Amniotic stem cell (primary cell): ENCODE measurements at places on chromosomes 2 and 18.

DNA sequence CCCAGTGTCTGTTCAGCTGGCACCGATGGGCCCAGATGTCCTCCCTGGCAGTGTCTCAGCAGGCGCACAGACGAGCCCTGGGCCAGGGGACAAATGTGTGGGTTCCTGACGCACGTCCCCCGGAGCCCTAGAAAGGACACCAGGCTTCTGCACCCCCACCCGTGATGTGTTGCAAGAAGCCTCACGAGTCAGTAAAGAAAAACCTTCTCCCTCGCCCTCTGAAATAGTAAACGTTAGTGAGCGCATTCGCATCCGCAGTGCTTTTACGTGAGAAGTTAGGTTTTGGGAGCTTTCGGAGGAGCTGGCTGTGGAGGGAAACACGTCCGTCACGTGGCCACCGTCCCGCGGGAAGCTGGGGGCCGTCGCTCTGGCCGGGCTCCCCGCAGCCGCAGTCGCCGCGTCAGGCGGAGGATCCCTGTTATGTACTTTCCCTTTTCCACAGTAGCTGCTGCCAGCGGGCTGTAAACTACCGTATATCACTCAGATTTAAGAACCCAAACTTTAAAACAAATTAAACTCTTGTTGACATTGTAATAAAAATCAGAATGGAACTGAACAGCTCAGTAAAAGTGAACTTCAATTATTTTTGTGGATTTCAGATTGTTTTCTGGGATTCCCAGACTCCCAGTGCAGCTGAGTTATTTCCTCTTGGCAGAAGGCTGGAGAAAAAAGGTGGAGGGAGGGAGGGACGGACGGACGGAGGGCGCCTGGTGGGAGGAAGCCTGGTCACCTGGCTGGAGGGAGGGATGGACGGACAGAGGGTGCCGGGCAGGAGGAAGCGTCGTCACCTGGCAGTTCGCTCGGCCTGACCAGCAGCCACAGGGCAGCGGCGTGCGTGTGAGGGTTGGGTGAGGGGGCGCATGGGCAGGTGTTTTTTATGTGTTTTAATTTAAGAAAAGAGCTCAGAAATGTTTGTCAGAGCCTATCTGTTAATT lies 112.1 kb downstream of the NFATC1 start:
- no peak for DNase-seq

DNA sequence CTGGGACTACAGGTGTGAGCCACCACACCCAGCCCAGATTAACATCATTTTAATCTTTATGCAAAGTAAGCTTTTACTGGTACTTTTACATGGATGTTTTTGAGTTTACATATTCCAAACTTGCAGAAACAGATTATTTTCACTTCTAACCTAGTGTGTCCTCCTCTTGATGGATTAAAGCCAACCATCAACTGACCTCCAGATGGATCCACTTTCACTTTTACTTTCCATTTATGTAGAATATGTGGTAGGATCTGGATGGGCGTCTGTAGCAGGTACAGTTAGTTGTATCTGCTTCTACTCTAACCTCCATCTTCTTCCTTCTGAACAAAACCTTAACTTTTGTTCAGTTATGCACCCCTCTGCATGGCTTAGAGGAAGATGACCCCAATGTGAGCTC lies 264.1 kb downstream of the CDH20 start:
- no peak for DNase-seq

DNA sequence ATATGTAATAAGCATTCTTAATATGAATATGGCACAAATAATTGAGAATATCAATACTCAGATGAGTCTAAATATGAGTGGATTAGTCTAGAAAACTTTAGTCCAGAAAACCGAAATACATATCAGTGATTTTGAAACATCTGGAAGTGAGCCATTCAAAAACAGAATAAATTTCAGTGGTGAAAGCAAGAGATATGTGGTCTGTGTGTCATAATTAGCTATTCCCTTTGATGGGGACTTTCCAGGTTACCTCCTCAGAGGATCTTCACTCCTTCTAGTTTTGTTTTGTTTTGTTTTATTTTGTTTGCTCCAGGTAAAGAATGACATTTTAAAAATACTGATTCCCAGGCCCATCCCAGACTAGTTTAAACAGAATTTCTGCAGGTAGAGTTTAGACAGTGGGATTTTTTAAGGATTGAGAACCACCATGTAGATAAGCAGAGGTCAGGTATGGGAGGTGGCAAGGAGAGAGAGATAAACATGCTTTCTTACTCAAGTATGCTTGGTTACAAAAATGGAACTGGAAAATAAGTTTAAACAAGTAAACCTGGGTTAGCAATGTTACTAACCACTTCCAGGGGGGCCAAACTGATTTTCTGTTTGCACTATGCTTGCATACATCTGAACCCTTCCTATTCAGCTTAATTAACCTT lies 70.7 kb downstream of the NABP1 start:
- DNase-seq = no peak

DNA sequence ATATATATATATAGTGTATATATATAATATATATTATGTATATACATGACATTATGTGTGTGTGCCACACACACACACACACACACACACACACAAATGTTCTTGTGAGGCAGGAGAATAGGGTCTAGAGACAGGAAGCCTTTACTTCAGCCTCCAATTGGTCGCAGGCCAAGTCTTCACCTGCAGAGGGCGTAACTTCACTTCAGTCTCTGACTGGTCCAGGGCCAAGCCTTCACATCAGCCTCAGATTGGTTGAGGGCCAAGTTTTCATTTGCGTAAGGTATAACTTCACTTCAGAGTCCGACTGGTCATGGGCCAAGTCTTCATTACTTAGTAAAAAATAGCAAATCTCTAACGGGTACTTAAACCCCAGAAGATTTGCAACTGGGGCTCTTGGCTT lies 13.2 kb upstream of the SS18 start:
- DNase-seq = no peak

- DNase-seq = no peak
These were observed 64.4 kb upstream of the LYPD6B start for GRCh38 chr2:148974095-148974494.

DNA sequence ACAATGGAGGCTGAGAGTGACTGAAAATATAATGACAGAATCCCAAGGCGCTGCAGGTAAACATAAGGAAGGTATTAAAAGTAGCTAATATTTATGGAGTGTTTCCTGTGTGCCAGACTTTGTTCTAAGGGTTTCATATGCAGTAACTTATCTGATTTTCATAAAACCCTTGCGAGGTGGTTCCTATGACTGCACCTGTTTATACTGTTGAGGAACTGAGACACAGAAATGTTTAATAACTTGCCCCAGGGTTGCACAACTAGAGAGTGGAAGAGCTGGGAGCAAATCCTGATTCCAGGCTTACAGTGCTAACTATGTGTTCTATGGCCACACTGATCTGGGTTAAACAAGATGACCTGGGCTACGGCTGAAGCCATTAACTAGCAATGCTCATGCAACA lies 2.4 kb downstream of the SP110 start:
- DNase-seq = no peak

- DNase-seq = no peak
These were observed 17.3 kb upstream of the EPC2 start for GRCh38 chr2:148627224-148627623.

DNA sequence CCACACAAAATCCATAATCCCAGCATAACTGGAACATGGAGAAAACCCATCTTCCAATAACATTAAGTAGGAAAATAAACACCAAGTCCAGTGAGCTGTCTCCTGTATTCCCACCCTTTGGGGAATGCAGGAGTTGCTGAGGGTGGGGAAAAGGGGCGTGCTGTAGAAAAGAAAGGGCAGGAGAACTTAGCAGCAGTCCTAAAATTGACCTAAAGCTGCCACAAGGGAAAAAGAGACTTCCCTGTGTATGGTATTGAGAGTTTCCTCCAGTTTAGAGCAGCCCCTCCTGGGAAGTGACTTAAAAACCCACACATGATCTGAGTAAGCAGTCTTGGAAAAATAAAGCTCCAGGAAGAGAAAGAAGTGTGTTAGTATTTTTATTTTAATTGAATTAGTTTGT lies 428.8 kb downstream of the THSD7B start:
- DNase-seq = no peak

DNA sequence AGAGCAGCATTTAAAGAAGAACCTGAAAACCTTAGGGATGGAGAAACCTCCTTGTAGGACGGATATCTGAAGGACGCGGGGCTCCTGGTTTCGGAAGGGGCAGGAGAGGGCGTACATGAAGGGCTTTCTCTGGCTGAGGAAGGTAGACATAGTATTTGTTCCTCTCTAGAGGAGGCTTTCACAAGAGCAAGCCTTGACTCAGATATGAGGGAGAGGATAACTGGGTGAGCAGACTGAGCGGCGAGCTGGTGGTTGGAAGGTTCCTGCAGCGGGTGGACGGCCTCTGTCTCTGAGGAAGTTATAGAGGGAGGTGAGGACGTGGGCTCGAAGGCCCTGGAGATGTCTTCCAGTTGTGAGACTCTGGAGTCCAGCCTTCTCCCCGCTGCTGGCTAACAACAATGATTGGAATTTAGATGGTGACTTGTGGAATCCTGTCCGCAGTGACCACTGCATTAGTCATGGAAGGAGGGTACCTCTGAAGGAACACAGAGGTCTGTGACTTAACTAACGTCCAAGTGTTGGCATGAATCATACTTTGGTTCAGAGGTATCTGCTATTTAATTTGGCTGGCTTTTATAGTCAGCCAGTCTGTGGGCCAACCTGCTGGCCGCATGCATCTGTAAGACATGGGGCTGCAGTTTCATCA lies 80.9 kb downstream of the ASAP2 start:
- peak; percentile 92 for DNase-seq

GRCh38 chr2:219627103-219628100 lies at the start of gene SLC4A3:
SLC4A3 (plus strand) TSS chr2:219627630; CDS start chr2:219627993, 363 bp downstream.
- DNase-seq = no peak

DNA sequence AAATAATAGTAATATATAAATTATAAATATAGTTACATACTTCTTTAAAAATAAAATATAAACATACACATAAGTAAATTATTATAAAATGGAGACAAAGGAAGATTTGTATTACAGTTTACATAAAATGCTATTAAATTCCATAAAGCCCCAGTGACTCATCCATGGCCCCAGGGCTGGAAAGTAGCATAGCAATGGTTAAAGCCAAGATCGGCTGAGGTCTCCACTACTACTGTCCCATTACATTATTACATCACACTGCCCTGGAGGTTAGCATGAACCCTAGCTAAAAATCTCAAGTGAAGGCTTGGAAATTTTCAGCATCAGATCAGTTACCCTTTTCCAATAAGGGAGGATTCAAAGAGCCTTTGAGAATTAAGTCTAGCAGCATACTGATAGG lies 936.2 kb downstream of the DSC3 start:
- DNase-seq = peak; percentile 15

DNA sequence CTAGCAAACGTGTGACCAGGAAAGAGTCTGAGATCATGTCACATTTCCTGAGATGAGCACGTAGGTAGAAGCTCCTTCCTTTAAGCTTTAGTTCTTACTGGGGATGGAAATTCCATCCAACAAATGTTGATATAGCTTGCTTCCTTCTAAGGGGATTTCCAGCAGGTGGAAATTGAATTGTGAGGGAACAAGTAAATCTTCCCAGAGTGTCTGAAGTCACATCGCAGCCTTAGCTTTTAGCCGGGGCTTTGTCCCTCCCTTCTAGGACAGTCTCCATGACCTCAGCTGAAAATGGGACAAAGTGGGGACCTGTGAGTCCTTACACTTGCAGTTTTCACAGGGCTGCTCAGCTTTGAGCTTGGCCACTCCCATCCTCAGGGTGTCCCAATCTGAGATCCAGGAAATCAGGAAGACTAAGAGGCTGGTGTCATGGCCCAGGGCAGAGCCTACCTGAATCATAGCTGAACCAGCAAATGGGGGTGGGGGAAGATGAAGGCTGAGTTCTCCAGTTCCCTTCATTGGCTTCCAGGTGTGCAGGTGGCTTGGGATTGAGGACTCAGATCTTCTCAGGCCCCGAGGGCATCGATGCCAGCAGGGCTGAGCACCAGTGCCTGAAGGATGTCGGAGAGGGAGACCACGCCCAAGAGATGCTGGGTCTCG lies 8.3 kb downstream of the PRKAG3 start:
- DNase-seq = no peak

GRCh38 chr2:161555826-161556225 lies 68.4 kb upstream of the SLC4A10 start:
- no peak for DNase-seq

DNA sequence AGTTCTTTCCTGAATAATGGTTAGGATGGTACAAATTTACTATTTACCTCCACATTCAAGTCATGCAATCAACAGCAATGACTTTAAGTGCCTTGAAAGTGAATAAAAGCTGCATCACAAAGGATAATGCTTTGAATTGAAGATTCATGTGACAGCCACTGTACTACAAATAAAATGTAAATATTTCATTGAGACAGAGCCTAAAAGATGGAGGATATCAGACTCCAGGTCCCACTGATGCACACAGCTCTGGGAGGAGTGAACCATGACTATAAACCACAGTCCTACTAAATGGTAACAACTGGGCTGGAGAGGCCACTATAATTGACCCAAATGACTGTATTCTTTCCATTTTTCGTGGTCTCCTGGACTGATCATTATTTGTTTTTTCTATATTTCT lies 576.9 kb downstream of the ADCYAP1 start:
- no peak for DNase-seq

- DNase-seq = no peak
These were observed 155.3 kb upstream of the SLC39A10 start for GRCh38 chr2:195501746-195502145.

GRCh38 chr2:26556309-26557243 lies 78.7 kb upstream of the OTOF start:
- DNase-seq = no peak

DNA sequence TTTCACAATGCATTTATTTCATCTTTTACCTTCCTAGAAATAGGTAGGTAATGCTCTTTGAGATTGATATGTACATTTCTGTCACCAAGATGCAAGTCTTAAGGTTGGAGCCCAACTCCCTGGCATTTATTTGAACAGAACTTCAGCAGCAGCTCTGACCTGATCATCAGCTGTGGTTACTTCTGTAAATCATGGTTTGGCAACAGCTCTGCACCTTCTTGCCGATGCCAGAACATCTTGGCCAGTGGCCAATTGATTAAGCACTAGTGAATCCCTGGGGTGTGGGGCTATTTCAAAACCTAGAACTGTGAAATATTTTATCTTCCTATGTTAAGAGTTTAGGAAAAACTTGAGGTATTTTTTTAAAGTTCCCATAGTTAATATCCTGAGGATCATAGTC lies 124.8 kb upstream of the NYAP2 start:
- DNase-seq = no peak

DNA sequence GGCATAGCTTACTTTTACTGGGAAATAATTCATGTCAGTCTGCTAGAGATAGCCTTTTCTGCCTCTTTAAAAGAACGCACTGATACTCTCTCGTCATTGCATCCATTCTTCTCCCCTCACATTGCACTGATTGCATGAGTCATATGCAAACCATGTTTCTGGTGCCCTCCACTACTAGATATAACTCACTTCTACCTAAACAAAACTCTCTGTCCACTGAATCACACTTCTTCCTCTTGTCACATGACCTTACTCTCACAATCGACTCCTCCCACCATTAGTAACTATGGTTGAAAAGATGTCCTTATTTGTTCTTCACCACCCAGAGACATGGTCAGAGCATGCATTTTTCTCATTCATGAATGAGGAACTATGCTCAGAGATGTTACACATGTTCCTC lies 158.0 kb downstream of the CSRNP3 start:
- no peak for DNase-seq

GRCh38 chr2:201235860-201236811 lies 24.2 kb upstream of the CASP8 start:
- peak; percentile 76 for DNase-seq
